ENCODE measurements at places on chromosomes 7 and 10. TPM values are rescaled to one million over a fixed set of nuclear protein-coding genes. Genes with fewer than 3 reads are reported as not detected.

DNA sequence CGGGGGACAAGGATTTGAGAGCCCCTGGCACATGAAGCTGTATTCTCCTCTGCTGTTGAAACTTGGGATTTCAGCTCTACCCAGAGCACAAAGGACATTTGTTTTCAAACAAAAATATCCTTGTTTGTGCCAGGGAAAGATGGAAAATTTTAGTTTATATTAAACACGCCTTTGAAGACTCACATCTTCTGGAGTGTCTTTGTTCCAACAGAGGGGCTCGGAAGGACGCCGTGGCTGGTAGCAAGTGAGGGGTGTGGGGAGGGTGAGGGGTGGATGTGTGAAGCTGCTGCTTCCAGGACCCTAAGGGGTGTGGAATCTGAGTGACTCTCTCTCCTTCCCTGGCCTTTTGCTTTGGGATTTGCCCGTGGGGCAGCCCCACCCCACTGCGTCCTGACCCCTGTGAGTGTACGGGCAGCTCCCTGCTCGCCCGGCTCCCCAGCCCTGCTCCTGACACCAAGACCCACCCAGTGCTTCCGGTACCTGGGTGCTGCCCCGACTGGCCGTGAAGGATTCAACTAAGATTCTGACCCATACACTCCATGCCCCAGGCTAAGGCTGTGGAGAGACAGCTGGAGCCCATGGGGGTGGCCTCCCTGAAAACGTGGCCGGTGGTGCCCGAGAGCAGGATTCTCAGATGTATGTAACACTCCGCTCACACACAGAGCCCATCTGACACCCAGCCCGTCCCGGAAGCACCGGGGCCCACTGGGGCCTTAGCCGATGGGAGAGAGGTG lies 59.6 kb downstream of the ZRANB1 start:
- DNase-seq, result no peak

GRCh38 chr7:80896906-80897598 lies 21.8 kb downstream of the SEMA3C start:
- no peak for DNase-seq

GRCh38 chr7:80362010-80362618 lies 149.8 kb downstream of the GNAT3 start:
- no peak for DNase-seq

Gene VPS37D
- total RNA-seq, result 12.4 TPM

Gene NKX2-3
- total RNA-seq, result not detected
